Astrocyte (in vitro differentiated cells and primary cell): ENCODE measurements at places on chromosomes 7 and 10. TPM values are rescaled to one million over a fixed set of nuclear protein-coding genes. Genes with fewer than 3 reads are reported as not detected.

- peak; percentile 13 for DNase-seq
Observed at GRCh38 chr10:52644373-52645186, 128.0 kb downstream of the MBL2 start.

DNA sequence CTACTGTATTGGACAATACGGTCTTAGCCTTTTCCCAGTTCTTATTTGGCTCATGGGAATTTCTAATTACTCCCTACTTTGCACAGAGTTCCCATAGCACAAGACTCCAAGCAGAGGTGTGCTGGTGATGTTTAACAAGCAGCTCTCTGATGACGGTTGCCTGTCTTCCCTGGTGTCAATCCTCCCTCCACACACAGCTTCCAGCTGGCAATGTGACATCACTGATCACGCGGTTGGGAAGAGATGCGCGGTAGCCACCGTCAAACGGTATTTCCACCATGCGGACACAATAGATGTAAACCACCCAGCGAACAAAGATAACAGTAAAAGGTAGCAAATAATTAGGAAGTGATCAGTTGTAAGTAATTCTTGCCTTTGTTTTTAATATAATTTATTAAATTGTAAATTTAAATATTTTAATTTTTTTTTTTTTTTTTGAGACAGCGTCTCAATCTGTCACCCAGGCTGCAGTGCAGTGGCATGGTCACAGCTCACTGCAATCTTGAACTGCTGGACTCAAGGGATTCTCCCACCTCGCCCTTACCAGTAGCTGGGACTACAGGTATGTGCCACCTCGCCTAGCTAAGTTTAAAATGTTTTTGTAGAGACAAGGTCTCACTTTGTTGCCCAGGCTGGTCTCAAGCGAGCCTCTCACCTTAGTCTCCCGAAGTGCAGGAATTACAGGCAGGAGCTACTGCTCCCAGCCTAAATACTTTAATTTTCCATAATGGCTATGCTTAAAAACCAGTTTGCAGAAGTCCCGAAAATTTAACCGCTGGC lies 36.3 kb upstream of the IL15RA start:
- DNase-seq = no peak

DNA sequence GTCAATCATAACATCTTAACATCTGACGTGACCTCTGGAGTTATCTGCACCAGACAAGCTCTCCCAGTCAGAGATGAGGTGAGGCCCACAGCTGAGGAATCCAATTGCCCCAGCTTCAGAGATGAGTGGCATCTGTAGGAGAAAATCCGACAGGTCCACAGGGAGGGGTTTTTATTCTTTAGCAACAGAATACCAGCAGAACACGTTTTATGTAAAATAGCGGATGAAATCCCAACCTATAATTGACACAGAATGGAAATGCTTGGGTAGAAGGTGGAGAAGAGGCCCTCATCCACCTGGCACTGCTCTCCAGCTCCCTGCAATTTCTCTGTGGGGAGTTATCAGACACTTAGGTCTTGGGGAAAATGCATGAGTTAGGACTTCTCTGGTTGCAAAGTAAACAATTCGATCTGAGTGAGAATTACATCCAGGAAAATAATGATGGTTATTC lies 144.2 kb upstream of the NRP1 start:
- DNase-seq = no peak

- peak; percentile 50 for DNase-seq
Observed at GRCh38 chr10:61635471-61635870, 27.3 kb upstream of the CABCOCO1 start.

DNA sequence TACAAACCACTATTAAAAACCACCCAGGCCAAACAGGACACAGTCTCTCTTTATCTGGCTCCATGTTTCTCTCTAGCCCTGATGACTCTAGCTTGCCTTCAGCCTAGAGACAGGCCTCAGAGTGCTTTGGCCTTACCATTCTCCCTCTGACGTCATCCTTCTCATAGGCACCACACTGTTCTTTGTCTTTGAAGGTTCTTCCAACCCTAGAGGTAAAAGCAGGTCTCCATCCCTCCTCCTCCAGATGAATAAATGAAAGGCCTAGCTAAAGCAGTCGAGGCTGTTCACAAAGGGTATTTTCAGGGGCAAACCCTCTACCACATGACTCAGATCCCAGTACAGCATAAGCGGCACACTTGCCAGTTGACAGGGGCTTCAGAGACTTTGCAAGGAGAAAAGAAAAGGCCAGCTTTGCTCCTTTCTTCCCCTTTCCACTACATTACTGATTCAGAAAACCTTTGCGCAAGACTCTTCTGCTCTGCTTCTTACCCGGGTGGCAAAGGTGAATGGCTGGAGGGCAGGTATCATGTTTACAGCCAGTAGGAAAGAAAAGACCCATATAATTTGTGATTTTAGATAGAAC lies 14.8 kb downstream of the NFE2L3 start:
- DNase-seq = no peak

IFIT2 gene
- 36.0 and 42.0 TPM in 2 replicates for total RNA-seq

GRCh38 chr10:51052163-51052562 lies 22.1 kb upstream of the PRKG1 start:
- DNase-seq = no peak

DNA sequence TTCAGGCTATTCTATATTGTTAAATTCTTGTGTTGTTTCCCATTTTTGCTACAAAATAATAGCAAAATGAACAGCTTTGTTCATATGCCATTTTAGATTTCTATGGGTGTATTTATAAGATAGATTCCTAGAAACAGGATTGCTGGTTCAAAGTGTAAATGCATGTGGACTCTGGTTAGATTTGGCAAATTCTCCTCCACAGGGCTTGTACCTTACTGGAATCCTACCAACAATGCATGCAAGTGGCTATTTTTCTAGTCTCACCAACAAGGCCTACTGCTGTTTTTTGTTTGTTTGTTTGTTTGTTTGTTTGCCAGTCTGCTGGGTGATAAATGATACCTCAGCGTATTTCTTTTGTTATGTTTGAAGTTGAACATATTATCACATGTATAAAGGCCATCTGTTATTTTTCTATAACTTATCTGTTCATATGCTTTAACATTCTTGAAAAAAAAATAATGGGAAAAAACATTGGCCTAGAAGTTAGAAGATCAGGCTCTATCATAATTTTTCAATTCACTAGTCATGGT lies 87.1 kb upstream of the AHR start:
- DNase-seq = no peak

- peak; percentile 18 for DNase-seq
Observed at GRCh38 chr10:60575105-60575504, 185.4 kb upstream of the ANK3 start.

DNA sequence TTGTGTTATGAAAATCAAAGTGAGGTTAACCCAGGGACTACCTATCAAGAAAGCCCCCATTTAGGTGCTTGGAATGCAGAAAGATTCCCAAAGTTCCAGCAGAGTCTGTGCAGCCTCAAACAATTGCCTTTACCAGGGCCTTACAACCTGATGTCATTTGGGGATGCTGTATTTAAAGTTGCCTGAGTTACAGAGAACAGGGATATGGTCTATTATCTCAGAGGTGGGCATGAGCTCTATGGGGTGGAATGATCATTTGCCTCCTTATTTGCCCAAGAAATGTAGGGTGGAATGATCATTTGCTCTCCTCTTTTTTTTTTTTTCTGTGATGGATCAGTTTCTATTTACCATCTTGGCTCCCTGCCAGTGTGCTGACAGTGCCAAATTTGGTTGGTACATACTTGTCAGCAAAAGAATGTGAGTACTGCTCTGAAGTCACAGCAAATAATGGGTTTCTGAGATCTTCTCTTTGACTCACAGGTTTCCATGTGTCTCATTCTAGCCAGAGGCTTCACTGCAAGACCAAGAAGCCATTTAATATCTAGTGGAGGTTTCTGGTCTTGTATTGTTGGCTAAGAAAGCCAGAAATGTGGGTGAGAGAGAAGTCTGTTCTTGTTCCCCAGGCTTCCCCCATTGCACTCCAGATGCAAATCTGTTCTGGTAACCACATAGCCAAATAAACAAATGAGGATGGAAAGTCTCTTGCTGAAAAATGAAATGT lies 45.5 kb upstream of the ZNRF2 start:
- DNase-seq = peak; percentile 55

DNA sequence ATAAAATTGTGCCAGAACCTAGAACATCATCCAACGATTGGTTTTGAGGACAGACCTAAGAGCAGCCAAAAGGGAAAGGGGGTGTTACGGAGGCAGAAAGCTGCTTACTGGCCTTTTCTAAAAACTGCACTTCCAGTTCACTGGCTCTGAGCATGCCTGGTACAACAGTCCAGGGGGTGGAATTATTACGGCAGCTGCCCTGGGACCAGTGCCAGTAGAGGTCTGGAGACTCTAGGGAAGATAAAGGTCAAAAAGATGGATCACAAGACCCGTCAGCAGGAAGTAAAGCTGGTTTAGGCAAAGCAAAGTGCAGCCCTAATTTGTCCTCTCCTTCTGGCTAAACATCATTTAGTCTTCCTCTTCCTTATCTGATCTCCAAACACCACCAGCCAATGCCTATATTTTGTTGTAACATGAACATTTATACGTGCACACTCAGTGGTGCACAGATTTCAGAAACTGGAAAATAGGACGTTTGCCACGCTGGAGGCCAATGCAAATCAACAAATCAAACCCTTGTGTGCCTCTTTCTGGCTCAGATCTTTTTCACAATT lies 216.4 kb upstream of the DPP6 start:
- no peak for DNase-seq

DNA sequence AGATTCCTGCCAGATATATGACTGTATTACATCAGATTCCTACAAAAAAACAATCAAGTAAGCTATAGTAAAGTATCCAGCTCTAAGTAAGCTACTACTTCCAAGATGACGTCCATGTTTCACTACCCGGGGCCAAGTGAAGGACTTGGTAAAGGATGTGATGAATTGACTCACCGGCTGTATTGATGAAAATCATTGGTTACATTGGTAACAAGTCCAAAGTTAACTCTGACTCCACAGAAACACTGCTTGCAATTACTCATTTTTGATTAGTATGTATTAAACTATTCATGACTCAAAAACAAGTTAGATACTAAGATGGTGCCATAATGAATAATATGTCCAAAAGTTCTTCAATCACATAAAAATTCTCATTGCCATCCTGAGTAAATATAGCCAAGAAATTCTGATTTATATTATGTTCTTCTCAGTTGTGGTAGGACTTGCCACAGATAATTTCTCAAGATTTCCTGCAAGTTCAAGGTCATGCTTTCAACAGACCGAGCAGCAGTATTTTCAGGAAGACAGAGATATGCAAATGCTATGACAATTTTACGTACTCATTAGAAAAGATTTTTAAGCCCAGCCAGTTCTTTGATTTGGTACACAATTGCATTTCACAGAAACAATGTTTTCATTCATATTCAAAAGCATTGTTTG lies 12.6 kb upstream of the DNAJC1 start:
- DNase-seq = peak; percentile 7

XRCC2 gene
- total RNA-seq = 1.2 and 1.6 TPM in 2 replicates

GRCh38 chr10:68333440-68334431 lies 1.0 kb upstream of the PBLD start:
- DNase-seq = no peak

DNA sequence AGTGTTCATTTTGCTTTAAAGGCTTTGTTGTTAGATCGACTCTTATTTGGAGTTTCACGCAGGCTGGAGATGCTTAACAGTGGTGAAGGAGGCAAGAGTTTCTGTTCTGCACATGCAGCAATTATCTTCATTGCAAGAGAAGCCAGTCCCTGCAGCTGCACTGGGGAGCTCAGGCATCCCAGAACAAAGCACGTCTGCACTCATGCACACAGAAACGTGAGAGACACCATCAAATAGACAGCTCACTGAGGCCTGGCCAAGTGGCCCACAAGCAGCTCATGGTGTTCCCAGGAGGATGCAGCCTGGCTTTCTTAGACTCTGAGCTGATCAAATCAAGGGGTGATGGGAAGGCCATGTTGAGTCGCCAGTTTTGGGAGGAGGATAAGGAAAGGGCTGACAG lies 246.1 kb downstream of the CREB5 start:
- no peak for DNase-seq

DNA sequence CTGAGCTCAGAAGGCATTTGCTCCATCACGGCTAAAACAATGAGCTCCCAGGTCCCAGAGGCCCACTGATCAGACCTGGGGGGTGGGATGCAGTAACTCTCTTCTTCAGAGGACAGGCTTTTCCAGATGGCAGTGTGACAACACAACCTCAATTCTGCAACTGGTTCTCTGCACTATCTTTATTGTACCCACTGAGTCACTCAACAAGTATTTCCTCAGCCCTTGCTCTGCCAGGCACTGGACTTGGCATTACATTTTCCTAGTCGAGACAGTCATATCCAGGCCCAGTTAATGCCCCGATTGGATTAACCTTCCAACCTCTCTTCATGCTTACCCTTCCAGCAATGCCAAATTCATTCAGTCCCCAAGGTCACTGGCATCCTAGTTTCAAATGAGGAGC lies 72.6 kb downstream of the JAZF1 start:
- peak; percentile 26 for DNase-seq

LEP gene
- not detected in 2 replicates for total RNA-seq

DNA sequence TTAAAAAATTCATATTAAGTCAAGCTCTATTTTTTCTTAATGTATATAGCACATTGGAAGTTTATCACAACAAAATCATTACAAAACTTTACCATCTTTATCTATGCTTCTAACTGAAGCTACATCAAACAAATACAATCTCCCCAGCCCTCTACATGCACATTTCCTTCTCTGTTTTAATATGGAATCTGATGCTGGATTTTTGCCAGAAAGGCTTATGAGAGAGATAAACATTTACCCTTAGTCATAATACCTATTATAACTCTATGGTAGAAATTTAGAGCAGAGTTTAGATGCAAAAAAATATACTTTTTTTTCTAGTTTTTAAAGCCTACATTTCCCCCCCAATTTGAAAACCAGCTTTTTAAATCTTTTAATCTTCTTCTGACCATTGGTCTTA lies 1198.6 kb downstream of the GATA3 start:
- peak; percentile 18 for DNase-seq

DNA sequence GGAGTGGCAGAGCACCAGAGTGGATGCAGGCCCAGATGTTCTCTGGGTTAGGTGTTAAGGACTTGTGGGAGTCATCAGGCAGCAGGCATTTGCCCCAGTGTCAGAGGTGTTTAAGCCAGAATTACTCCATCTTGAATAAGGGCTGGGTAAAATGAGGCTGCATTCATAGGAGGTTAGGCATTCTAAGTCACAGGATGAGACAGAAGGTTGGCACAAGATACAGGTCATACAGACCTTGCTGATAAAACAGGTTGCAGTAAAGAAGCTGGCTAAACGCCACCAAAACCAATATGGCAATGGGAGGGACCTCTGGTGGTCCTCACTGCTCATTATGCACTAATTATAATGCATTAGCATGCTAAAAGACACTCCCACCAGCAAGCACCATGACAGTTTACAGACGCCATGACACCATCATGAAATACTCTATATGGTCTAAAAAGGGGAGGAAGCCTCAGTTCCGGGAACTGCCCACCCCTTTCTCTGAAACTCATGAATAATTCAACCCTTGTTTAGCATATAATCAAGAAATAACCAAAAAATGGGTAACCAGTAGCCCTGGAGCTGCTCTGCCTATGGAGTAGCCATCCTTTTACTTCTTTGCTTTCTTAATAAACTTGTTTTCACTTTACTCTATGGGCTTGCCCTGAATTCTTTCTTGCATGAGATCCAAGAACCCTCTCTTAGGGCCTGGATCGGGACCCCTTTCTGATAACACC lies 882 bp upstream of the LRRC61 start:
- no peak for DNase-seq

FOXI2 gene
- total RNA-seq = not detected in 2 replicates

- DNase-seq = no peak
Observed at GRCh38 chr10:12890958-12891357, 110.6 kb downstream of the CCDC3 start.

ELAPOR2 gene
- 23.9 and 25.2 TPM in 2 replicates for total RNA-seq
